Activated CD4-positive, alpha-beta T cell treated with anti-CD3 and anti-CD28 coated beads for 36 hours (primary cell): ENCODE measurements at places on chromosomes 7 and 10. TPM values are rescaled to one million over a fixed set of nuclear protein-coding genes. Genes with fewer than 3 reads are reported as not detected.

DNA sequence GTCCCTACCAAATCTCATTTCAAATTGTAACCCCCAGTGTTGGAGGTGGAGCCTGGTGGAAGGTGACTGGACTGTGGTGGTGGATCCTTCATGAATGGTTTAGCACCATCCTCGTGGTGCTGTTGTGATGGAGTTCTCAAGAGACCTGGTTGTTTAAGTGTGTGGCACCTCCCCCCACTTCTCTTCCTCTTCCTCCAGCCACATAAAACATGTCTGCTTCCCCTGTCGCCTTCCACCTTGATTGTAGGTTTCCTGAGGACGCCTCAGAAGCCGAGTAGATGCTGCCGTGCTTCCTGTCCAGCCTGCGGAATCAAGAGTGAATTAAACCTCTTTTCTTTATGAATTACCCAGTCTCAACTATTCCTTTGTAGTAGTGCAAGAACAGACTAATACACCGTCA is 21.0 kb downstream of the GRB10 start:
- no peak for DNase-seq

GRCh38 chr10:105586451-105587098 is 945.5 kb downstream of the SORCS3 start:
- no peak for DNase-seq

GRCh38 chr7:46286356-46286755 is 365.3 kb upstream of the IGFBP3 start:
- no peak for DNase-seq

DNA sequence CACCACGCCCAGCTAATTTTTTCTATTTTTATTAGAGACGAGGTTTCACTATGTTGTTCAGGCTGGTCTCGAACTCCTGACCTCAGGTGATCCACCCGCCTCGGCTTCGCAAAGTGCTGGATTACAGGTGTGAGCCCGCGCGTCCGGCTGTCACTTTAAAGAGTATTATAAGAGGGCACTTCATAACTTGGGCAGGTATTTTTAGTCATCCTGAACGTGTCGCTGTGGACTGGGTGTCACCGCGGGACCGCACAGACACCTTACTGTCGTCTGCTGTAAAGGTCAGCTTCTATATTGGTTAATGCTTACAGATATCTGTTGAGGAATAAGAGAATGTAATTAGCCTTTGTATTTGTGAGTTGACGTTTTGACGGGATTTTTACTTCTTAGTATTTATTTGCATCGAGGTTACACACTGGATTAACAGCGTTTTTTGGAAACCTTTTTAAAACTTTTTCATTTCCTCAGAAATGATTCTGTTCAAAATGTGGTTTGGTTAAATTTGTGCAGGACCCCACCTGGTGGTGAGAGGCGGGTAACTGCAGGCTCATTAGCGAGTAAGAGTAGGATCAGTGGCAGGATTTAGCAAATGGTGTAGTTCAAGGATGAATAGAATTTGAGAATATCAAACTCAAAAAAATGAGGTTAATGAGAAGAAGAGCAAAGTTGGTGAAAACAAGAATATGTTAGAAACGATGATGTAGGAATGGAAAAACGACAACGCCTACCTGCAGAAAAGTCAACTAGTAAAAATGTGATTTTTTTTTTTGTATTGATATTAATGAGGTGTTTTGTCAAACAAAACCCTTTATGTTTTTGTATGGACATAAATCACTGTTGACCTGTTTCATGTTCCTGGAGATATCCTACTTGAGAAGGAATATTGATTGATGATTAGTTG is 3.2 kb downstream of the DNAJB6 start:
- peak; percentile 82 for DNase-seq

DNA sequence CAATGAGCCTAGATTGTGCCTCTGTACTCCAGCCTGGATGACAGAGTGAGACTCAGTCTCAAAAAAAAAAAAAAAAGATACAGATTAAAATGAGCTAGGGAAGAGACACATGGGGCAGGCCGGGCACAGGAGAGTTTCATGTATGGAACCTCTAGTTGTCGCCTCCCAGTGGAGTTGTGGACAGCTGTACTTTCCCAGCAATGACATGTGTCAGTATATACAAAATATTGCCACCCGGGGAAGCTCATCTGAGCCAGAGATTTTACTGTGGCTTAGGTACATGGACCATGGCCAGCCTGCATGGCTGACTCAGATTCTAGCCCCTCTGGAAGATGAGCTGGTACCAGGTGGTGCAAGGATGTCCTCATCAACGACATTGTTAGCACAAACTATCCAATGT is 87.4 kb downstream of the COL26A1 start:
- no peak for DNase-seq

DNA sequence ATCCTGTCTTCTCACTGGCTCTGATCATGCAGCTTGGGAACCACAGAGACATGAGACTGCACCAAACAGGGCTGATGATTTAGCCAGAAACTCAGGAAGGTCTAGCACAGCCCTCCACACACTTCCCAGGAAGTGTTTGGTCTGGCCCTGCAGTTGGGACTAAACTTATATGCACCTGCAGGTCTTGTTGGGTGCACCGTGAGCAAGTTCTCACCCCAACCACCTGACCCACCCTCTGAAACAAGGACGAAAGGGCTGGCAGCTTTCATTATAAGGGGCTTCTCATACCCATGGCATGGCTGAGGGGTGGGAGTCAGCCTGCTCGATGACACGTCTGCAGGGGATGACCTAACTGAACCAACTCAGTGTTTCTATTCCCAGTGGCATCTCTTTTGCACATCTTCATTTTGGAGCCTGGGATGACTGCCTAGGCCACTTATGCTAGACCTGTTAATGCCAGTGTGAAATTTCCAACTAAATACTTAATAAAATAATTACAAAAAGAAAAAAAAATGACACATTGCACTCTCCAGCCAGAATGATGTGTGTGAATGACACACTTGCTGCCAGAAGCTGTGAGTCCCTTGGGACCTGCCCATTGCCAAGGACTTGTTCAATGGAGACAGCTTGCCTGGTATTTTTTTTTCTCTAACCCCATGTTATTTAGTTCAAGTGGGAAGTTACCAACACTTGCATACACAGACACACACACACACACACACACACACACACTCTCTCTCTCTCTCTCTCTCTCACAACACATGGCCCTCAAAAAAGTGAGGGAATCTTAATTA is 102.6 kb downstream of the NEURL1 start:
- no peak for DNase-seq

DNA sequence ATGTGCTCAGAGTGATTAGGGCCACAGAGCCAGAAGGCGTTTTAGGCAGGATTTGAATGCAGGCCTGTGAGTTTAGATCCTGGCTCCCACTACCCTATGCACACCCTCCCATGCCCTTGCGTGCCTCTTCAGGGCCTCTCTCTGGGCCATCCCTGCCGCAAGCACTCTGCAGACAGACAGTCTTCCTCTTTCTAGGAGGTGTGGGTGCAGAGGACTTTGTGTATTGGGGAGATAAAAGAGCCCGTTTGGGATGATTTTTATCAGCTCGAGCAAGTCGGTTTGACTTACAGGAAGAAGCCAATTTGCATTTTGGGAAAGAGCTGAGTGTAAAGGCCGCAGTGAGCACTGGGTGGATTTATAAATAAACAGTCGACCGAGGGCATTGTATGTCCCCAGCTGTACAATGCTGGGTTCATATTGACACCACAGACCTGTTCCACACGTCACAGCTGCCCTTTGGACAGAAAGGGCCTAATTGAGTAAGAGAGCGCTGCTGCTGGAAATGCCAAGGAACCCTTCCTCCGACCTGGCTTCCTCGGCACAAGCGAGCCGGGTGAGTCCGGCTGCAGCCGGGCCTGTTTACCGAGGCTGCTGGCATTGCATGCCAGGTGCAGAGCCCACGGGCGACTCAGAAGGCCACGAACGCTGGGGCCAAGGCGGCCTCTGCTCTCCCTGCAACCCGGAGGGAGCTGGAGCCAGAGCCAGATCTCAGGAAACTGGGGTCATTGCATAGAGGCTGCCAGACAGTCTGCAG is 25.1 kb downstream of the ZMIZ1 start:
- no peak for DNase-seq

The GRM8 gene
- total RNA-seq = not detected

The RUFY2 gene
- total RNA-seq = 9.5 TPM

DNA sequence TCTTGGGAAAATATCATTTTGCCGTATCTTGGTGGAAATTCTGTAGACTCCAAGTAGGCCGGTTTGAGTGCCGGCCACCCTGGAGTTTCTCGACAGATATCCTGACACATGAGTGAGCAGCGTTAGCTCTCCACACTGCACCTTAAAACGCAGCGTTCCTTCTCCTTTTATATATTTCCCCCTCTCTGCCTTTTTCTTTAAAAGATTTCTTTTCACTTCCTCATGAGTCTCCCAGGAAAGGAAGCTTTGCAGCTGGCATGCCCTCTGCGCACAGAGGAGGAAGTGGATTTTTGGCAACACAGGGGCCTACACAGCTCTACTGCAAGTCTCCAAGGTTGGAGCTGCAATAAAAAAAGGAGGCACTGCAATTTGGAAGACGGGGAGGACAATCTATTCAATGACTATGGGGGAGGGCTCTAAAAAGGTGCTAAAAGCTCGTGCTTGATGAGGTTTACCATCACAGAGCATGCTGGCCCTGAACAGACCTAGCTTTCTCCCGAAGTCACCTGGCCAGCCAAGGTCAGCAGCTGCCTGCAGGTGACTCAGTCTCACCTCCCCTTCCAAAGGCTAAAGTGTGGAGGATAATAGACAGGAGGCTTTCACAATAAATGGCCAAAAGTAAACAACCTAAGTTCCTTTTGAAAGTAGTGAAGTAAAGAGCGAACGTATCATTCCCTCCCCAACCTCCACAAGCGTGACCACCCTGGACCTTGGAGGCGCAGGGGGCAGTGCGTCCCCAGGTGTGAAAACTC is 252.8 kb downstream of the ZMYND11 start:
- no peak for DNase-seq

DNA sequence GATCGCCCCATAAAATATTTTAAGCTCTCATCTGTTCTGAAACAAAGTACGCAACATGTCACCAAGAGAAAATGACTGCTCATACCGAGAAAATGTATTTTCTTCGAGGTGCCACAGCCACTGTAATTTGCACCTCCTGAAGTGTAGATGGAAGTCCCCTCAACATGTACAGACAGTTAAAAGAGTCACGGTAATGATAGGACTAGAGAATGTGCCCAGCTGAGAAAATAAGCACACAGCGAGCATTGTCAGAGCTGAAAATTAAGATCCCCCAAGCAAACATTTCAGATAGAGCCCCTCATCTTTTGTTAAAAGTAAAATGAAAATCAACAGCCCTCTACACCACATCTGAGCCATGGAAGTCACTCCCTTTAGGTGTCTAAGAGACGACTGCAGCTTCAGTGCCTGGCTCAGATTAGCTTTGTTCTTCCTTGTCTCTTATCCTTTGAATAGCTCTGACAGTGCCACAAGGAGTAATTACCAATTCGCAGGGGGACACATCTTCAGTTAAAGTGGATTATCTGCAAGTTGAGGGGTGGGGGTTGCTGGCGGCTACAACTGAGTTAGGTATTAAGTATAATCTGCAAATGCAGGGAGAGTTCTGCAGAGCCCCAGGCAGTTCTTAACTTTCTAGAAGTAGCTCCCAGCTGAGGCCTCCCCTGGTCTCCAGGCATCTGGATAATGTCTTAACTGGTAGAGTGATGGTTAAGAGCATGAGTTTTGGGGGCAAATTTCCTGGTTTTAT is 222.7 kb upstream of the C7orf33 start:
- DNase-seq = no peak

GRCh38 chr7:151339651-151340382 is 1.8 kb upstream of the NUB1 start:
- DNase-seq = peak; percentile 14

DNA sequence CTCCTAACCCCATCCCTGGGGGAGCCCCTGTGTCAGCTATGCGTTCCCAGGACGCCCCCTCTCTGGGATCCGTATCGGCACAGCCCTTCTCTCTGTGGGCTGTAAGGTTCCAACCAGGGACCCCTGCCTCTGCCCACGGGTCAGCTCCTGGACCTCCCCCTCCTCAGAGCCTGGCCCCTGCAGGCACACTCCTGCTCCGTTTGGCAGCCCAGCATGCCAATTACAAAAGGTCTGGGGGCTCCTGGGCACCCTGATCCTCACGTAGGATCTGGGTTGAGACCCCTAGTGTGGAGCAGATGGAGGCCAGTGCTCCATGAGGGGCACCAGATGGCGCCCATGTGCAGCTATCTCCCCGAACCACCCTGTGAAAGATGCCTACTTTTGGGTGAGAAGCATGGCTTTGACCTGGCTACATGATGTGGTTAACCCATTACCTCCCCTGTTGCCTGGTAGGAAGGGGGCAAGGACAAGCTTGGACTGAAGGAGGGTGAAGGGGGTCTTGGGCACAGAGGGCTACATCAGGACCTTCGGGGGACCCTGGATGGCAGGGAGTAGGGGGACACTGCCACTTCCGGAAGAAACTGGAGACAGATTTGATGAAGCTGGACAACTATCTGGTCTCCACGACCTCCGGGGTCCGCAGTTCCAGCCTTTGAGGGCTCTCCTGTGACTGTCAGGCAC is 9.0 kb downstream of the TACR2 start:
- peak; percentile 53 for DNase-seq

The CUEDC2 gene
- total RNA-seq = 60.8 TPM

DNA sequence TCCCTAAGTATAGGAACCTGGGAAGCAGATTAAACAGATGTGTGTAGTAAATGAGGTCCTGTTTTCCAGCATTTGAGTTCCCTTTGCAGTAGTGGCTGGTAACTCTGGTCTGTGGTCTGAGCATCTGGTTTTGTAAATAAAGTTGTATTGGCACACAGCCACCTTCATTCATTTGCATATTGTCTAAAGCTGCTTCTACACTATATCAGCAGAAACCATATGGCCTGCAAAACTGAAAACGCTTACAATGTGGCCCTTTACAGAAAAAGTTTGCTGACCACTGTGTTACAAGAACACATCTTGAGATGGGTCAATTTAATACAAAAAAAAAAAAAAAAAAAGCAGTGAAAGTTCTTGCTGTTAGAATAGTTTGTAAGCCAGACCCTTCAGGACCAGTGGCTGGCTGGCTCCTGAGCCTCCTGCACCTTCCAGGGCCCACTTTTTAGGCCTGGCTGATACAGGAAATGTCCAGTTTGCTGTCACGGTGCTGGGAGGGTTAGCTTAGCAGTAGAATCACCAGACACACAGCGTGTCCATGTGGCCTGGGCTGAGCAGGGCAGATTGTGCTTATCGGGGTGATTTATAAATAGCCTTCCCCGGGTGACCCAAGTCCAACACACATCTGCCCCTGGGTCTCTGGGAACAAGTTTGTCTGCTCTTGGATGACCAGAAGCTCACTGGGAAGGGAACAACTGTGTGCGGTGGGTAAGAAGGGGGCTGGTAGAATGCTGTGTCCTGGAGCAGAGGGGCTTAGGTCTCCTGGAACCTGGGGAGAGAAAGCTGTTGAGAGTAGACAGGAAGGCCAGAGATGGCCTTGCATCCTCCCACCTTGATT is 1.4 kb downstream of the C10orf71 start:
- no peak for DNase-seq

DNA sequence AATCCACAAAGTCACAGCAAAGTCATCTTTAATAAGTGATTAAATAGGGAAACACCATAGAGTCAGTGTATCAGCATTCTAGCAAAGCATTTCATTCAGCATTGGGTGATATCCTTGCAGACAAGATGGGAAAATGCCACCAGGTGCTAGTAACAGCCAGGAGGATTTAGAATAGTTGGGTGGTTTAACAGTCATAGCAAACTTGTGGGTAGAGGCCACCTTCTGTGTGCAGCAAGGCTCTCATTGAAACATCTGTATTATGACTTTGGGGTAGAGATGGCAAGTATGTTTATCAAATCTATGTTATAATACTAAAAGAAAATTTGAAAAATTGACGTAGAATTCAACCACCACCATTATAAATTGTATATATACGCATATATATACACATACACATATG is 26.4 kb upstream of the ADO start:
- peak; percentile 28 for DNase-seq
